ENCODE measurements at places on chromosomes 3 and 15.

GRCh38 chr15:34223904-34224596 is 766 bp upstream of the EMC4 start:
- no peak for DNase-seq

- DNase-seq: no peak
Measured at GRCh38 chr3:123618076-123618708, 33.3 kb upstream of the HACD2 start.

GRCh38 chr3:84980456-84980855 is 21.7 kb downstream of the CADM2 start:
- DNase-seq: no peak

DNA sequence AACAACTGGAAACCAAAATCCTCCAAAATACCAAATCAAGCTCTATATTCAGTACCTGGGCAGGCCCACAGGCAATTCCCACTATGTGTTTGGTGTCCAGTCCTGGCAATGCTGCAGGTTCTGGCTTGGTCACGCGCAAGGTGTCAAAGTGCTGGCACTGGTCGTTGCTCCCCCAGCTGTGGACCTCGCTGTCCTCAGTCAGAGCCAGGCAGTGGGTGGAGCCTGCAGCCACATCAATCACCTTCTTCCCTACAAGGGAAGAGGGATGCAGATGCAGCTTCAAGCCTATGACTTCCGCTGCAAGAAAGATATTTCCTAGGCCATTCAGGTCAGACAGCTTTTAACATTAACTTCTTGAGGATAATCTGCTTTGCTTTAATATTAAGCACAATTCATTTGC is 61.3 kb downstream of the HERC2 start:
- no peak for DNase-seq

DNA sequence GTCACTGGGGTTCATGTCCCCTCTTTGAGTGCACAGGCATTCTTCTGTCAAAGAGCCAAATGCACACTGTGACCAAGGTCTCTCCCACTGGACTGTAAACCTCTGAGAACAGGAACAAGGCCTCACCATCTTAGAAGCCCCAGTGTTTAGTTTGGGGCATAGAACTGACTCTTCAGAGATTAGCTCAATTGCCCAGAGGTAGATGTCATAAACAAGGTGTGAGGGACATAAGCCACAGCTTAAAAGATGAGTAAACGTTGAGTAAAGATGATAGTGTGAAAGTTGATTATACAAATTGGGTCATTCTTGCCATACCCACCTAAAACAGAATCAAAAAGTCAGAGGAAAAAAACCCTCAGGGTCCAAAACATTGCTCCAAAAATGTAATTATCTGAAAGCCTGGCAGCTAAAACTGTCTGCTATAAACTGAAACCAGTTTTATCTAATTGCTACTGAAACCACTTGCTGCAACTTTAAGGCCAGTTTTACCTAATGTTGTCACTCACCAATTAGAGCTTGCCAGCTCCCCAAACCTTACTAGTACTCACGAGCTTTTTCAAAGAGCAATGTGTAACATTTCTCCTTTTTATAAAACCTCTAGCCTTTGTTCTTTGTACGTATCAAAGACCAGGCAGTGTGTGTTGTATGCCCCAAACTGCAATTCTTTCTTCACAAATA is 415.2 kb downstream of the RAP2B start:
- no peak for DNase-seq

DNA sequence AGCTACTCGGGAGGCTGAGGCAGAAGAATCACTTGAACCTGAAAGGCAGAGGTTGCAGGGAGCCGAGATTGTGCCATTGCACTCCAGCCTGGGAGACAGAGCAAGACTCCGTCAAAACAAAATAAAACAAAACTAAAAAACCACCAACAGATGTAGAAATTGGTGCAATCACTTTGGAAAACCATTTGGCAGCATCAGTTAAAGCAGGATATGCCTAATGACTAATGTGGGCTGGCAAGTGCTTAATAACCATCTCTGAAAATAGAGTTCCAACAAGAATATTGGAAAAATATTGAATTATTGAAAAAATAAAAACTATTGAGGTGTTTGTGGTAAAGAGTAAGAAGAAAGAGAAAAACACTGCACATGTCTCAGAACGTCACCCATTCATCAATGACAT is 16.1 kb upstream of the RTP3 start:
- no peak for DNase-seq

- peak; percentile 22 for DNase-seq
Measured at GRCh38 chr3:44039006-44039405, 202.7 kb upstream of the TOPAZ1 start.

DNA sequence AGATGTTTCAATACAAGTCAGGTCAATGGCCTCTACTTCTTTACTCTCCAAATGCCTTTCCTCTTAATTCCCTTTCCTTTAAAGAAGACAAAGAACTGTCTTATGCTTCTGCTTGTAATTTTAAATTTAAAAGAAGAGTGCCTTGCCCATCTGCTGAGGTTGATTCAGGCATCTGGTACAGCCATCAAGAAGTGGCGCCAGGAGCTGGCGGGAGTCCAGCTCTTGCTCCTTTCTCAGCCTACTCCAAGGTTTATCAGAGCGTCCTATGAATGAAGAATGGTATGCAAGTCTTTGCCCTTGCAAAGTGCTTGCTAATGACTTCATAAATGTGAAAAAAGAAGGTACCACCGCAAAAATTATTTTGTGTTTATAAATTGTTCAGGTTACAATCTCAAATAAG is 294.6 kb upstream of the TGFBR2 start:
- DNase-seq: no peak

DNA sequence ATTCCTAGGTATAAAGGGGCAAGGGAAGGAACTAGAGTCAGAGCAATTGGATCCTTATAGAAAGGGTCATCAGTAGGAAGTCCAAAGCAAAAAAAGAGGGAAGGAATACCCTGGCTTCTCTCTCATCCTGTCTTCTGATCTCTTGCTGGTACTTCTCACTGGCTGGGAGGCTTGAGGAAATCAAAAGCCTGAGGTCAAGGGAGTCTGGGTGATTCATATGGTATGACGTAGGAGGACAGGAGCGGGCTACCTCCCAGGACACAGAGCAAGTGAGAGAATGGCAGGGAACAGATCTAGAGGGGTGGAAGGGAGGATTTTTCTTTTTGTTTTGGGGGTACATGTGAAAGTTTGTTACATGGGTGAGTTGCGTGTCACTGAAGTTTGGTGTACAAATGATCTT is 76.0 kb downstream of the CFAP20DC start:
- DNase-seq: peak; percentile 26

- DNase-seq: no peak
Measured at GRCh38 chr3:49122451-49122850, 1.8 kb upstream of the USP19 start.

DNA sequence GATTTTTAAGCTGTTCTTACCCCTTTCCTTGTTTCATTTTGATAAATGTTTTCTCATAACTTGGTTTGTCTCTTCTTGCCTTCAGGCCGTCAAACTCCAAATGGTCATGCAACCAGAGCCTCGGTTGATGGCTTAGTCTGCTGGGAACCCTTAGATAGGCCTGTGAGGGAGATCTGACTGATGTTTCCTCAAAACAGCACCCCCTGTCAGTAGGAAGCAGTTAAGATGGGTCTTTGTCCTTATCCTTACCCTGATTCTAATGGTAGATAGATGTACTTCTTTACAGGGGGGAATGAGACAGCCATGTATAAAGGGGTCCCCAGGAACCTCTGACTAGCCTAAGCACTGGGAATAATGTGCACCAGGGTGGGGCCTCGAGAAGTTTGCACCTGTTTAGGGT is 16.3 kb upstream of the OR5H1 start:
- no peak for DNase-seq

DNA sequence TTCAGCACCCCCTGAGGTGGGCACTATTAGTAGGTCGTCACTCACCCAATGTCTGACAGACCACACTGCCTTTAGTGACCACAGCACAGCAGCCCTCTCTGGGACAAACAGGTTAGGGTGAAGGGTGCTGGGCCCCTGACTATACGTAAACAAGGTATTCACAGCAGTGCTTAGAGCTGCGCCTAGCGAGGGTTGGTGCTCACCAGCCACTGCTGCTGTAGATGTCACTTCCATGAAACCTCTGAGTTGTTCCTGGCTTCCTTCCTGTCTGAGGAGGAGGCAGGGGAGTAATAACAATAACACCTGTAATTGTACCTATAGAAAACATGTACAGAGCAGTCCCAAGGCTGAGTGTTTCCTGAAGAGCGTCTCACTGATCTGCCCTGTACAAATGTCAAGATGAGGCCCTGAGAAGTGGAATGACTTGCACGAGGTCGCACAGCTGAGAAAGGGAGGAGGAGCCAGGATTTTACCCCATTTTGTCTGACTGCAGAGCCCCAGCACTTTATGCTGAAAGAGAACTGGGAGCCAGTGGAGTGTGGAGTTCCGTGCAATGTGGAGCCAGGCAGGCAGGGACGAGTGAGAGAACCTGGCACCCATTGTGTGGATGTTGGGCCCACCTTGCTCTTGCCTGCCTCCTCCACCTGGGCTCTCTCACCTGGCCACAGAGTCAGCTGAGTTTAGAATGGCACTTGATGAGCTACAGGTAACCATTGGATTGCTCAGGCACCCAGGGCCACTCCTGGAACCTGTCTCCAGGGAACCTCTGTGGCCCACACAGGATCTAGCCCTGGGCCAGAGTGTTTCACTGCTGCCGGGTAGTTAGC is 93.8 kb downstream of the DNAJB8 start:
- DNase-seq: no peak

DNA sequence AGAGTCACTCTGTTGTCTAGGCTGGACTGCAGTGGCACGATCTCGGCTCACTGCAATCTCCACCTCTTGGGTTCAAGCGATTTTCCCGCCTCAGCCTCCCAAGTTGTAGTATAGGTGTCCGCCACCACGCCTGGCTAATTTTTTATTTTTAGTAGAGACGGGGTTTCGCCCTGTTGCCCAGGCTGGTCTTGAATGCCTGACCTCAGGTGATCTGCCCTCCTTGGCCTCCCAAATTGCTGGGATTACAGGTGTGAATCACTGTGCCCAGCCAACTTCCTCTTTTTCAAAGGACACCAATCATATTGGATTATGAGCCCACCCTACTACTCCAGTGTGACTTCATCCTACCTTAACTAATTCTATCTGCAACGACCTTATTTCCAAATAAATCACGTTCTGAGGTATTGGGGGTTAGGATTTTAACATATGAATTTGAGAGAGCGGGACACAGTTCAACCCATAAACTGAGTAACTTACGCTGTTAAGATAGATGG is 3.2 kb downstream of the ISG20 start:
- DNase-seq: no peak

DNA sequence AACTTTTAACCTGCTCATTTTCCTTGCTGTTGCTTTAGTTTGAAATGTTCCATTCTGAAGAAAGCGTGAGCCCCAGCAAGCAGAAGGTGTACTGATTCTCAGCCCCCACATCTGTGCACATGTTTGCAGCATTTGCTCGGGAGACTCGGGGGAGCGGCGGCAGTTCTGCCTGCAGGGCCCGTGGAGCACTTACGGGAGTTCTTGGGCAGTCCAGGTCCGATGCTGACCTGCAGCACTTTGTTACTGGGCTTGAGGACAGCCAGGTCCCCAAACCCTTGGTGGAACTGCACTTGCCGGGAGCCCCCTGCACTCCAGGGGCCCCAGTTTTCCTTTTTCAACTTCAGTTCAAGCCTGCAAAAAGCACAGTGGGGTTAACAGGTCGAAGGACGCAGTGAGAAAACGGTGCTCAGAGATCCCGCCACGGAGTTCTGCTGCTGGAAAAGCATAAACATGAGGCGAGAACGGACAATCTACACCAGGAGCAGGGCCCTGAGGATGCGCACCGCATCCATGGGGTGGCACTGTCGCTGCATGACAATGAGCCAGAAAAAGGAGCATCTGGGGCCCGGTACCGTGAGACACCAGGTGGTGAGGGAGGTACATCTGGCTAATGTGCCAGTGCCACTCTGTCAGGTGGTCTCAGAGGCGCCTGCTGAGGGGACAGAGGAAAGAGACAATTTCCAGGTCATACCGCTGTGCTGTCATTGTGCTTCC is 45.6 kb upstream of the LDHAL6B start:
- DNase-seq: no peak

DNA sequence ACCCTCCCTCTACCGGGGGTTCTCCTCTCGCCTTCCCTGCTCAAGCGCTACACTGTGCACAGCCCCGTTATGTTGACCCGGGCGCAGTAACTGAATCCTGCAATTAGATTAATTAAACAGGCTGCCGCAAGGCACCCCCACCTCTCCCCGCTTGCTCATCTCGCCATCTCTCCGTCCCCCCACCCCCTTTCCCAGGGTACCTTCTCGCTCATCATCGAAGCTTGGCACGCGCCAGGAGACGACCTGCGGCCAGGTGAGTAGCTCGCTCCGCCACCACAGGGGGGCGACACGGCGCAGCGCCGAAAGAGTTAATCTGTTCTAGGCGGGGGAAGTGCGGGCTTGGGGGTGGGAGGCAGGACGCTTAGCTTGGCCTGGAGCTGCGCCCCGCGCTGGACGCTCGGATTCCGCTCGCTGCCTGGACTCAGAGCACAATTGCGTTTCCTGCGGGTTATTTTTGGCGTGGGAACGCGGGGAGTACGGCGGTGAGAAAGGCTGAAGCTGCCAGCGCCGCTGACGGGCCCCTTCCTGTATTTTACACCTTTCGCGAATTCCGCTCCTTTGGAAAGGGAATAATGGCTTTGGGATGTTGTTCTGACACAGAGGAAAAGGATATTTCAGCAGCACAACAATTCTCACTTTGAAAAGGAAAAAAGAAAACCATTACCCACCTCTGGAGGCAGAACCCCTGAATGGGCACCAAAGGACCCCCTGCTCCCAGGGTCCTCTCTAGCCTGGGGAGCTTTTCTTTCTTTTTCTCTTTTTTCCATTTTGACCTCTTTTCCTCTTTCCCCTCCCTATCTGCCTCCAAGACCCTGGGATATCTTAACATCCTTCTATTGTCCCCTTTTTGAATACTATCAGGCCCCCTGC is 1.5 kb downstream of the DLL4 start:
- no peak for DNase-seq

- DNase-seq: no peak
Measured at GRCh38 chr3:59540696-59541095, 490.9 kb upstream of the CFAP20DC start.

DNA sequence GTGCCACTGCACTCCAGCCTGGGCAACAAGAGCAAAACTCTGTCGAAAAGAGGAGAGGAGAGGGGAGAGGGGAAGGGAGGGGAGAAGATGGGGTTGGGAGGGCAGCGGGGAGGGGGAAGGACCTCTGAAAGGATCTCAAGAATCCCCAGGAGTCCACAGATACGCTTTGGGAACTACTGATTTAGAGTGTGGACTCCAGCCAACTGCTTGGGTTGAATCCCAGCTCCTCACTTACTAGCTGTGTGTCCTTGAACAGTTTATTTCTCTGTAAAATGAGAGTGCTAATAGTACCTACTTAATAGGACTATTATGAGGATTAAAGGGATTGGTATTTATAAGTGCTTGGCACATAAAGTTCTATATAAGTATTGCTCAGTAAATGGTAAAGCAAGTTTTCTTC is 45.0 kb upstream of the FAH start:
- DNase-seq: no peak

GRCh38 chr3:127784283-127784682 is 38.0 kb downstream of the MGLL start:
- DNase-seq: no peak

GRCh38 chr15:72445426-72445825 is 28.7 kb upstream of the ARIH1 start:
- no peak for DNase-seq

DNA sequence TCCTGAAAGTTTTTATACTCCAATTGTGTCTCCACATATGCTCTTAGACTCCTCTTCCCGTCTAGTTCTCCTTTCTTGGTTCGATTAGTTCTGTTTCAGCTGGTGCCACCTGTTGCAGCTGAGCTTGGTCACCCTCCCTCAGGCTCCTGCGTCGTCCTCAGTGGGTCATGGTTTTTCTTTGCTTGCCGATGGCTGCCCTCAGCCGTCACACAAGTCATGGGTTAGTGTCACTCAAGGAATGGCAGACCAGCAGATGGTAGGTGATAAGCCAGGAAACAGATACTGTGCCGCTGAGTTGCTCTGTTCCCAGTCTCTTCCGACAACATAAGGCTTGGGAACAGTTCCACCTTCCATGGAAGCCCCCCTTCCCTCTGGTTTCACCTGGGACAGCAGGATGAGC is 109.9 kb downstream of the IGF1R start:
- DNase-seq: no peak

Data from kidney glomerular epithelial cell (primary cell).